NCI-H1694 treated with DMSO at 0.1 percent for 48 hours (cell line): ENCODE measurements at places on chromosomes 7 and 10.

DNA sequence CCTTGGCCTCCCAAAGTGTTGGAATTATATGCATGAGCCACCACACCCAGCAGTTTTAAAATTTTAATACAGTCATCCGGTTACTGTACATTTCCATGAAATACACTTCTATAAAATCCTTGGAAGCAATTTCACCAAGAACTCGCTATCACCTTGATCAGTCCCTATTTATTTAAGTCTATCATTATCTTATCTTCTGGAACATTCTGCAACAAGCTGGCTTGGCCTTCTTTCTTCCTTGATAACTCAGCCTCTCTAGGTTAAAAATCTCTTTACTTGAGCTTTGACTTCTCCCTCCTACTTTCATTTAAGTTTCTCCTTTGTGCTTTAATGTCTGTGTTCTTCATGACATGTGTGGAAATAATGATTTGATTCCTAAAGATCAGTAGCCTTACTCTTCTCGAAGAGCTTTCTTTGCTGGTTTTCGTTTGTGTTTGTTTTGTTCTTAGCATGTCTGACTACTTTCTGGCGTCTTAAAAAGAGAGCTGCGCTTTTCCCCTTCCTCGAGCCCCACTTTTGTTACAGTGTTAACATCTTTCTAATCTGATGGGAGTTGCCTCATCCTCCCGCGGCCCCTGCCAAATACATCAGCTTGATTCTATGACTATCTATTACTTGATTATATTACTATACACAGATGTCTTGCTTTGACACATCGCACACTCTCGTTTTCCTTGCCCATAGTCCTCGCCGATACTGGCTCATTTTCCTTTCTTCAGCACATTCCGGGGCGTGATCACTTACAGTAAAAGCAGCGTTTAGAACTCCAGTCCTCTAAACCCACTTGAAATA is 11.1 kb upstream of the CALML5 start:
- no peak for DNase-seq

- no peak for DNase-seq
Observed at GRCh38 chr7:151104411-151105235, 18.3 kb downstream of the AGAP3 start.

DNA sequence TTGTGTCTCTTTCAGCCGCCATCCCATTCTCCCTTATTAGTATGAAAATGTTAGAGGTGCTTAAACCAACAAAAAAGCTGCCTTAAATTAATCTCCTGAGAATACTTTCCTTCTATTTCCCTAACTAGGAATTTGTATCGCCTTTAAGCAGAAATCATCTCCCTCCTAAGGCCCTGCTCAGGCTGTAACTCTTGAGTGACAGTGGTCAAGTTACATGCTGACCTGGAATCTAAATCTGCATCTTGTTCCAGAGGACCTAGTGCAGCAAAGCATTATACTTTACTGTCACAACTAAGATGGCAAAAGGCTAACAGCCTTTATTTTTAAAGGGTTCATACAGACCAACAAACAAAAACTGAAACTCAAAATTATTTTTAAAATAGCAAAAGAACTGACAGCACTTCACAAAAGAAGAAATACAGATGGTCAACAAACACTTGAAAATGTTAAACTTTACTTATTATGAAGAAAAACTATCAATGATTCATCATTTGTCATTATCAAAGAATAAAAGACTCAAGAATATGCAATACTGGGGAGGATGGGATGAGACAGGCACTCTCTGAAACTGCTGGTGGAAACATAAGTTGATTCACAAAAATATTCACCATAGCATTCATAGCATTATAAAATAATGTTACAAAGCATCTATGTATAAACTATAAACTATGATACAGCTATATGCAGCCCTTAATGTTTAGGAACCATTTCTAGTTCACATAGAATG is 11.0 kb downstream of the CYREN start:
- DNase-seq = no peak

DNA sequence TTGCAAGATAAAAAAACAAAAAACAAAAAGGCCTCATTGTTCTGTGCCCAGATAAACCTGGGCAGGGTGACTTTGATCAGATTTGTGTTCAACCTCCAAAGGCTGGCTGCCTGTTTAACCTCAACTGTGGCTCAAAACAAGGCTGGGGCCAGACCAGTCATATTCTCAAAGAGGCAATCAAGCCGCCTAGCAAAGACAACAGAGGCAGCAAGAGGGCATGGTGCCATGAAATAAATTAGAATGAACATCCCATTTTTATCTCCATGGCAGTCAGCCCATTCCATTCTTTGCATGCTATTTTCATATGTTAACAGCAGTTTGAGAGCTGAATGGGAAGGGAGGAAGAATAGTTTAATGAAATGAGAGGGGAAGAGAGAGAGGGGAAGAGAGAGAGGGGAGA is 1150.3 kb downstream of the TYW1 start:
- peak; percentile 94 for DNase-seq

DNA sequence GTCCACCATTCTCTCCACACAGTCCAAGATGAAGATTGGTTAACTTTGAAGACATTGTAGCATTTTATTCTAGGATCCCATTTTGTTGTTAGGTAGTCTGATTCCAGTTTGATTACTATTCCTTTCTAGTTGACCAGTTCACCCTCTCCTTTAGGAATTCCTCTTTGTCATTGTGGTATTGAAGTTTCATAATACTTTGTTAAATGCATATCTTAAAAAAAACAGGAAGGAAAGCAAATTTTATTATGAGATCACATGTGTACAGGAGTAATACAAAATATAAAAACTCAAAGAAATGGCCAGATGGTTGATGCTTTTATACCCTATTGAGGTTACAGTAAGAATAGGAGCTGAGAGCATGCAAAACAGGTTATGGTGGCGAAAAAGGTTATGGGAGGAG is 15.5 kb upstream of the SEMA3C start:
- no peak for DNase-seq

GRCh38 chr7:41992881-41993867 is 243.8 kb downstream of the GLI3 start:
- DNase-seq = no peak

GRCh38 chr10:124942317-124943169 is 620 bp downstream of the ZRANB1 start:
- no peak for DNase-seq

DNA sequence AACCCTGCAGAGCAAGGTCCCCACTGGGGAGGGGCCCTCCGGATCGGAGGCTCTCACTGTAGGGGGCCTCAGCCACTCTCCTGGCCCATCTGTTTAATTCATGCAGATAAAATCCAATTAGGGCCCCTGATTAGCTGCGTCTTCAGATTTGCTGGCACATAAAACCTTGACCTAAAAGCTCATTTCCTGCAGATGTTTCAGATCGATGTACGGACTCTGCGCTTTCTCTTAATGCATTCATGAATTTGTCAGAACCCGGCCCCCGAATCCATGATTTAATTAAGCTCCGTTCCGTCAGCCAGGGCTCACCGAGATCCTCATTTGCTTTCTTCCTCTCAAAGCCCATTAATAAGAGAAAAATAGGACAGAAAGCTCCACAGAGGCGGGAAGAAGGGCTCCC is 40.0 kb upstream of the FOXL3 start:
- no peak for DNase-seq

GRCh38 chr10:125003146-125003900 is 61.4 kb downstream of the ZRANB1 start:
- no peak for DNase-seq

DNA sequence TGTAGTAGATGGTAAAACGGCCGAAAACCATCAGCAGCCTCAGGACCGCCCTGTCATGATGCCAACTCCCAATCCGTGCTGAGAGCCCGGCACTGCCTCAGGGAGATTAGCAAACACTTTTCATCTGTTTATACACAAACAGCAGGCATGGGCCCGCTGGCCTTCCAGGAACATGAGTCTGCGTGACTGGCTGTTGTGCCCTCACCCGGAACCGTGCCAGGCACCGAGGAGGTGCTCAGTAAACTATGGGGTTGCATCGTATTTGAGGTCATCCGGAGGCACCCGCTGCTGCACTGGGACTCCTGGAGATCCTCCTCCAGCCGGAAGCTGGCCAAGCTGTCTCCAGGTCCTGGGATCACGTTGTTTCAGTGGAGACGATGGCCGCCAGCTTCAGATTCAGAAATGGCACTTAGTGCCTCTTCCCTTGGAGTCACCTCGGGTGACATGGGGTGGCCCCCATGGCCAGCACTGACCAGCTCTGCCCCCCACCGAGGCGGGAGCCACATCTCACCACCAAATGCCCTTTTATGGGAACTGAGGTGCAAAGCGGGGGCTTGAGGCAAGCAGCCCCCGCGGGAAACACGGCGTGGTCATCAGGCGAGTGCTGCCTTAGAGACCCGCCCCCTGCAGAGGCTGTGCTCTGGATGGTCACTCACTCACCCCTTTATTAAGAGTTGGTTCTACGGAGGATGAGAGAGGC is 585.9 kb downstream of the PTPRN2 start:
- peak; percentile 50 for DNase-seq

DNA sequence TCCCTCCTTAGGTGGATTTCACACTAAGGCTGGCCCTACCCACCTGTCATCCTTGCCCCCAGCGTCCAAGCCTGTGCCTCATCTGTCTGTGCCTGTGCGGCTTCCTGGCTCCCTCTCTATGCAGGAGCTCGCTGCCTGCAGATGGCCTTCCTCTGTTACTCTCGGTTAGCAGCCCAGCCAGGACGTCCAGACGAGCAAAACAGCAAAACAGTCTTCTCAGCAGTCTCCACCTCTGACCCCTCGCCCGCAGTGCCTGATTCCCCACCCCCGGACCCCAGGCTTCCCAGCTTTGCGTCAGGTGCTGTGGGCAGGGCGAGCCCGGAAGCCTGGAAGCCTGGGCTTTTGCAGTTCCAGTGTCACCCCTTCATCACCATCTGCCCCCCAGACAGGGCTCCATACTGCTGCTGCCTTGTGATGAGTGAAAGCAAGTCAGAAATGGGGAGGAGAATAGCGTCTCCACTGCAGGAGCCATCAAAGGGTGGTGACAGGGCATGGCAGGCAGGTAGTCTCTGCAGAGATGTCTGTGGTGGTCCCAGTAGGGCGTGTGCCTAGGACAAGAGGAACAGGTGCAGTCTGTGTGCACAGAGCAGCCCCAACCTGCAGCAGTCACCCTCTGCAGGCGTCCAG is 88.5 kb downstream of the ADCY1 start:
- DNase-seq = no peak

DNA sequence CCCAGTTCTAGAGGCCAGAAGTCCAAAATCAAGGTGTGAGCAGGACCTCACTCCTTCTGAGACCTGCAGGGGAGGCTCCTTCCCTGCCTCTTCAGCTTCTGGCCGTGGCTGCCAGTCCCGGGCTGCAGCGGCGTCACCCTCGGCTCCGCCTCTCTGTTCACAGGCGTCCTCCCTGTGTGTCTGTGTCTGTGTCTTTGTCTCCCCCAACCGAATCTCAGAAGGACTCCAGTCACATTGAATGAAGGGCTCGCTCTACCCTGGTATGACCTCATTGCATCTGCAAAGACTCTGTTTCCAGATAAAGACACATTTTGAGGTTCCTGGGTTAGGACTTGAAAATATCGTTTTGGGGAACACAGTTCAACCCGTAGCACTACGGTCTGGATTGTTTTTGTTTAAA is 33.1 kb upstream of the GALNT11 start:
- DNase-seq = peak; percentile 7

DNA sequence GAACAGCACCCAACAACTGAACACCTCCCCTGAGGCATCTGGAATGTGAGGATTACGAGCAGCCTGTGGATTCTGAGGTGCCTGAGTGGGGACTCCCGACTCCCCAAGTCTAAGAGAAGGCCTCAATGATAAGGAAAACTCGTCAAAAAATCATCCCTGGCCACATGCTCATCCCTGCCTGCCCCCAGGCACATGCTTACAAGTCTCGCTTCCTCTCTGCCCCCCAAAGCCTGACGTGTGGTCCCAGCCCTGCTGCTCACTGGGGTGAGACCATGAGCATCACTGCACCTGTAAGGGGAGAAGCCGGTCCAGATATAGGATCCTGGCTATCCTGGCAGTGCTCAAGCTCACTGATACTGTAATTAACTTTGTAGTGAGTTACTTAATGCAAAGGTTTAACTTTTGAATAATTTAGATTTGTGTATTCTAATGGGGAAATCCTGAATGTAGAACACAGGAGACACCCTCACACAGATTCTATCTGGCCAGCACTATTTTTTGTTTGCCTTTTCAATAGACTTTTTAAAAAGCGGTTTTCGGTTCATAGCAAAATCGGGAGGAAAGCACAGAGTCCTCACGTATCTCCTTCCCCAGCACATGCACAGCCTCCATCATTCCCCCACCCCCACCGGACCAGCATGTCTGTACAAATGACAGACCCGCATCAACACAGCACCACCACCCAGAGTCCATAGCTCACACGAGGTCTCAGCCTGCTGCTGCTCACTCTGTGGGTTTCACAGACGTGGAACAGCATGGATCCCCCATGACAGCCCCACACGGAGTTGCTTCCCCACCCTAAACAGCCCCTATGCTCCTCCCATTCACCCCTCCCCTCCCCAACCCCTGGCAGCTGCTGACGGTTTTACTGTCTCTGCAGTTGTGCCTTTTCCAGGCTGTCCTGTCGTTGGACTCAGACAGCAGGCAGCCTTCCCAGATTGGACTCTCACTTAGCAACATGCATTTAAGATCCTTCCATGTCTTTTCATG is 167.9 kb downstream of the DIP2C start:
- DNase-seq = no peak

- DNase-seq = no peak
Observed at GRCh38 chr10:102261196-102261595, 15.9 kb downstream of the GBF1 start.

DNA sequence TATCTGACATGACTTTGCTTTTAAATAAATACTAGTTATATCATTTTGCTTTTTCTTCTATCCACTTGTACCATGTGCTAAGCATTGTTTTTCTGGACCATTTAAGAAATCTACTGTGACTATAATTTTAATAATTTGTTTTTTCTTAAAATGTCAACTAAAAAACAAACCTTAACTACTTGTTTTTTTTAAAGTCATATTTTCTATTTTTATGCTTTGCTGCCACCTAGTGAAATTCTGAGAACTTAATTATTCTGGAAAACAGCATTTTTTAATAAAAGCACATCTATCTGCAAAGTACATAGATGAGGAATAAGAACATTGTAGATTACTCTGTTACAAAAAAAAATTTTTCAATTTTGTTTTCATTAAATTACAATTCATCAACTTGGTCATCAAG is 47.4 kb downstream of the ORC5 start:
- DNase-seq = peak; percentile 47

- no peak for DNase-seq
Observed at GRCh38 chr10:121078036-121078435, 226.9 kb downstream of the WDR11 start.

DNA sequence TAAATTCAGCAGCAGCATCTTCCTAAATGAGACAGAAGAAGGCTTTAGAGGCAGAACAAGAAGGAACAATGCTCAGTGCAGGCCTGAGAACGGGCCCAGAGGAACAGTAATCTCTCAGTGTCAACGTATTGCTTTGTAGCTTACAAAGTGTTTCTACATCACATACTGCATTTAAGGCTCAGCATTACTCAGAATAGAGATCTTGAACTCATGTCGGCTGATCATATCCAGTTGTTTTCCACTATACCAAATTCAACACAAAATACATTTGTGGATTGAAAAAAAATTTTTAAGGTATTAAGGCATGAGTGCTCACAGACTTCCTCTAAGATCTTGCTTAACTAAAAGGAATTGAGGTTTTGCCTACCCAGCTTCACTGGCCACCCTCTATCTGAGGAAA is 325.1 kb downstream of the HPSE2 start:
- no peak for DNase-seq
